Skin of body (tissue), 3 donors: ENCODE measurements at places on chromosomes 3 and 15.

- DNase-seq = no peak
These were observed 2.9 kb upstream of the IQSEC1 start for GRCh38 chr3:13075986-13076654.

DNA sequence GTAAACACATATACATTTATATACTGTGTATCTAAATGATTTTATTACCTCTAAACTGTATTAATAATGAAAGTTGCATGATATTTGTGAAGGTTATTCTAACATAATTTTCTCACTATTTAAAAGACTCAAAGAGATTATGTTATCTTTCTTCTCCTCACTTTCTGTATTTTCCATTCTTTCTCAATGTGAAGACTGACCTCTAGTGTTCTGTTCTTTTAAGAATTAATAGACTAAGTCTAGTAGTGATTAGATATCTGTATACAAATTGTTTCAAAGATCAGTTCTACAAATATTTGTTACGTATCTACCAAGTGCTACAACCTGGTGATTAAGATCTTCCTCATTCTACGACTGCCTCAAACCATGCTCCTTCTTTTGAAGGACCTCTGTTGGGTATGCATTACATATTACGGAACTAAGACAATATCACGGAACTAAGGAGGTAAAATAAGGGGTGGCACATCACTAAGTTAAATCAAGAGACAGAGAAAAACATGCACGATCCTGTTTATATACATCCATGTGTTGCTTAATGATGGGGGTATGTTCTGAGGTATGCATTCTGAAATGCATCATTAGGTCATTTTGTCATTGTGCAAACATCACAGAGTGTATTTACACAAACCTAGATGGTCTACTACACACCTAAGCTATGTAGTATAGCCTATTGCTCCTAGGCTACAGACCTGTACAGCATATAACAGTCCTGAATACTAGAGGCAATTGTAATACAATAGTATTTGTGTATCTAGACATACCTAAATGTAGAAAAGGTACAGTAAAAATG, 161.5 kb upstream of the KBTBD8 start:
- no peak for DNase-seq

GRCh38 chr3:128382221-128382807, 84.4 kb downstream of the DNAJB8 start:
- no peak for DNase-seq

DNA sequence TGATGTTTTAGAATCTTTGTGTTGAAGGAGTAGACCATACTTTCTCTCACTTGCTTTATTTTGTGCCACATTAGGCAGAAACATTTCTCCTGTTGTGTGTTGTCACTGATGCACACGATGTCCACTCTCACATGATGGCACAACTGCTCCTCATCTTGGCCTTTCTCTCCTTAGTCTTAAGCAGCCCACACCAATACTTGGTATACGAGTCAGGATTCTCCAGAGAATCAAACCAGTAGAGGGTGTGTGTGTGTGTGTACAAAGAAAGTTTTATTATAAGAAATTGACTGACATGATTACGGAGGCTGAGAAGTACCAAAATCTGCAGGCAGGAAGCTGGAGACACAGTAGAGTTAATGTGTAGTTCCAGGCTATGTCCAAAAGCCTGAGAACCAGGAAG, 187.1 kb downstream of the ALCAM start:
- no peak for DNase-seq

- no peak for DNase-seq
These were observed 283.6 kb upstream of the TPM1 start for GRCh38 chr15:62758952-62759349.

GRCh38 chr3:71345429-71346040, 238.0 kb downstream of the FOXP1 start:
- DNase-seq = no peak
